Panc1 (cell line): ENCODE measurements at places on chromosomes 11 and 22.
A peak's percentile ranks its signal among the peaks of the same experiment; 100 is the strongest.

GRCh38 chr11:117170210-117170609 lies 8.3 kb upstream of the SIDT2 start:
- DNase-seq = no peak

GRCh38 chr11:128302425-128303186 lies 284.8 kb downstream of the ETS1 start:
- DNase-seq = no peak

- DNase-seq = no peak
Measured at GRCh38 chr11:9231848-9232177, 33.3 kb downstream of the DENND5A start.

DNA sequence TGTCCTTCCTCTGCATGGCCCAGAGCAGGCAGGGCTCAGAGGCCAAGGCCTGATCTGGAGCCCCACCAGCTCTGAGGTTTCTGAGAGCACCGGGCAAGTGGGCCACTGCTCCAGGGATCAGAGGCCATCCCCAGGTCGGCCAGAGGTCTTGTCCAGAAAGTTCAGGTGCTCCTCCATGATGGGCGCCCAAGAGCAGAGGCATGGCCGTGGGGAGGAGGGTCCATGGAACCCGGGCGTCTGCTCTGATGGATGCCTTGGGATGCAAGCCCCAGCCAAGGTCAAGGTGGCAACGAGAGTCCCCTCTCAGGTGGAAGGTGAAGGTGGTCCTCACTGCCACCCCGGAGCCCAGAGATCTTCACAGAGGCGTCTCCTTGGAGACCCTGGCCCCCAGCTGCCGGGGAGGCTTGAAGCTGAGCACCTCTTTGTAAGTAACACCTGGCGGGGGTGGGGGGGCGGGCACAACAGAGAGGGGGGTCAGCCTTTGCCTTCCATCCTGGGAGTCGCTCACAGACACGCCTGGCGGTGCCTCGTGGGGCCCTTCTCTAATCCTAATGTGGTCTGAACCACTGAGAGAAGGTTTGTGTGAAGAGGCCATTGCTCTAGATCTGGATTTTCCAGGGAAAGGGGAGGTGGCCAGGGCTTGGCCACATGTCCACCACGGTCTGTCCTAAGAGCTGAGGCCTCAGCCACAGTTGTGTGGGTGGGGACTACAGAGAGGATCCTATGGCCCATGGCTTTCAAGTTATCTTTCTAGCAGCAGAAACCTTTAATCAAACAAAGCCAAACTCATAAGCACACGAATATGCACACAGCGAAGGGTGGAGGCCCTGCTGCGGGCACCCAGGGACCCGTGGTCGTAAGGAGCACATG lies 2.2 kb upstream of the HDAC10 start:
- no peak for DNase-seq

DNA sequence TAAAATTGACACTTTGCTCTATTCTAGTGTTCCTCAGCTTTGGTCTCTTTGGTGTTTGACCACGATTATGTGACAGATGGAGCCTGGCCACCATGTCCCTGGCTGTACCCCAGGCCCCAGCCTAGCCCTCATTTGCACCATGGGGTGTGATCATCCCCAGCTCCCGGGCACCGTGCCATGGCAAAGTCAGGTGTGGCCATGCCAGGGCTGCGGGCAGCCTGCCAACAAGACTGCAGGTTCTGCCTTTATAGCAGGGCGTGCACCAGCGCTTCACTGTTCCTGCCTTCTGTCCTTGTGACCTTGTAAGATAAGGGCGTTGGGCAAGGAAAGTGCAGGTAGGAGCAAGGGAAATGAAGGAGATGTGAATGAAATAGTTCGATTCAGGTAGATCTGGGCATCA lies 22.4 kb upstream of the APOBEC3A start:
- DNase-seq = no peak

- DNase-seq = no peak
Measured at GRCh38 chr11:128052912-128053641, 534.3 kb downstream of the ETS1 start.

DNA sequence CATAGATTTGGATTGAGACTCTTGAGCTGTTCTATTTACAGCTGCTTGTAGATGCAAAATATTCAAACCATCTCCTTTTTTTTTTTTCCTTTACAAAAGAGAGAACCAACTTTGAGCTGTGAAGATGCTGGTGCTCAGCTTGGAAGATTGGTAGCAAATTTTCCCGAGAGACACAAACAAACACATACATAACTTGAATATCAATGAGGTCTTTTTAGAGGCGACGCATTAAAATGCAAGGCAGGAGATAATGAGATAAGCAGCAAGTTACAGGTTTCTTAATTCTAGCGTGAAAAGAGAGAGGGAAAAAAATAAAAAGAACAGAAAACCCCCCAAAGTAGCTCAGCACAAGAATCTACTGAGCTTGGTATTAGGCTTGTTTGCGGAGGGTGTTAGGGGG lies 247.0 kb upstream of the SORL1-AS1 start:
- DNase-seq = no peak

- no peak for DNase-seq
Measured at GRCh38 chr11:73171436-73172161, 29.5 kb upstream of the FCHSD2 start.

DNA sequence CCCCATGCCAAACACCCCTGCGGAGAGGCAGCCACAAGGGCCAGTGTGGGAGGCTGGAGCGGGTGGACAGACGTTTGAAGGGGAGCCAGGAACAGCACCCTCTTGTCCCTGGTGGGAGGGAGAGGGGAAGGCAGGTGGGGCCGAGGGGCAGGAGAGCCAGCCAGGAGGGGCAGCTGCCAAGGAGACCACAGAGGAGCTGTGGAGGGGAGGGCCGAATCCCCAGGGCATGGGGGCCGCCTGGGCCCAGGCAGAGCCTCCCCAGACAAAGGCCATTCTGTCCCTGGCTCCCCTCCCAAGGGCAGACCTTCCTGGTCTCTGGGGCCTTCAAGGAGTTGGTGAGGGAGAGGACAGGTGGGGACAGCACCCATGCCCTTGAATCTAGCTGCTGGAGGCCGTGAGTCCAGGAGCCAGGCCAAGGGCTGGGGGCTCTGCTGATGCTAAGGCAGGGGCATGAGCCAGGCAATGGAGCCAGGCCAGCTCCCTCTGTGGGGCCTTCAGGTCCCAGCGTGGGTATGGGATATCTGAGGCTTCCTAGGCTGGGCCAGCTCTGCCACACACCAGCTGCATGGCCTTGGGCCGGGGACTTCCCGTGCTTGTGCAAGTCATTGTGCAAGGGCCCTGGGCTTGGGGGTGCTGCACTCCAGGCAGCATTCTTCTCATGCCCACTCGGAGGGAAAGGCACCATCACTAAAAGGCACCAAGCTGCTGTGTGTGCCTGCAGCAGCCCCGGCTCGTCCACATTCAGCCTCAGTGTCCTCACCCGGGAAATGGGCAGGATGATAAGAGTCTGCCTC lies 11.4 kb downstream of the EMID1 start:
- no peak for DNase-seq

GRCh38 chr11:70662691-70663098 lies 264.4 kb downstream of the CTTN start:
- DNase-seq = no peak

GRCh38 chr11:34053161-34053686 lies 1.7 kb downstream of the CAPRIN1 start:
- DNase-seq = no peak

GRCh38 chr11:63832336-63832735 lies 6.6 kb upstream of the MARK2 start:
- DNase-seq = no peak

DNA sequence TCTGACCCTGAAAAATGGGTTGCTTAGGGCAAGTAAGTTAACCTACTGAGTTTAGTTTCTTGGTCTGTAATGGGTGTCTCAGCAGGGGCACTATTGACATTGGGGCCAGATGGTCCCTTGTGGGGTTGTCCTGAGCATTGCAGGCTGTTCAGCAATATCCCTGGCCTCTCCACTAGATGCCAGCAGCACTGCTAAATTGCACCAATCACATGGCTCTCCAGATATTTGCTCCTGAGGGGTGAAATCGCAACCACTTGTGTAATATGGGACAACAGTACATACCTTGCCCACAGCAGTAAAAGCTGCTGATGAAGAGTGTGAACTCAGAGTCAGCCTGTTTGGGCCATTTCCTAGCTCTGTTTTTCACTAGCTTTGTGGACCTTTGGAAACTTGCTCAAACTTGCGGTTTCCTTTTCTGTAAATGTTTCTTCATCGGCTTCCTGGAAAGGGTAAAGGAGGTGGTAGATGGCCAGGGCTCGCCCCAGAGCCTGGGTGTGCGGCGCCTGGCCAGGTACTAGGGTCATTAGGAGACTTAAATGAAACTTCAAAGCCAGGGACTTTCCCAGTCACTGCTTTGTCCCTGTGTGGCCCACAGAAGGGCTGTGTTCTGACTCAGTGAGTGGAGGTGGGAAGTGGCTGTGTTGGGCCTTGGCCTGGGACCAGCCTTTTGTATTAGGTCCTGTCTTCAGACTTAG lies 13.0 kb downstream of the NCF4 start:
- DNase-seq = peak; percentile 20

DNA sequence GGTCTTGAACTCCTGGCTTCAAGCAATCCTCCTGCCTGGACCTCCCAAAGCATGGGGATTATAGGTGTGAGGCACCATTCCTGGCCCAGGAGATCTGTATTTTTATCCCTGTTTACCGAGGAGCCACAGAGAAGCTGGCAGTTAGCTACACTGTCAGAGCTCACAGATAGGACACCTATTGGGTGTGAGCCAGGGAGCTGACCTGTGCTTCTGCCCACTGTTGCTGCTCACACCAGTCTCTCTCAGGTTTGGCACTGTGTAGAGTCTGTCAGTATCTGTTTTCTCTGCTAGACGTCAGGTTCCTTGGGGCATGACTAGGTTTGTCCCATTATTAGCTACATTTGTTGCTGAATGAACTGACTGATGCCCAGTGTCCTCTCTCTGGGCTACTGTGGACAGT lies 17.5 kb downstream of the PPP6R2 start:
- no peak for DNase-seq

- DNase-seq = no peak
Measured at GRCh38 chr11:112537846-112538330, 277.2 kb upstream of the PLET1 start.

- no peak for DNase-seq
Measured at GRCh38 chr22:28810821-28811491, 10.6 kb upstream of the XBP1 start.

DNA sequence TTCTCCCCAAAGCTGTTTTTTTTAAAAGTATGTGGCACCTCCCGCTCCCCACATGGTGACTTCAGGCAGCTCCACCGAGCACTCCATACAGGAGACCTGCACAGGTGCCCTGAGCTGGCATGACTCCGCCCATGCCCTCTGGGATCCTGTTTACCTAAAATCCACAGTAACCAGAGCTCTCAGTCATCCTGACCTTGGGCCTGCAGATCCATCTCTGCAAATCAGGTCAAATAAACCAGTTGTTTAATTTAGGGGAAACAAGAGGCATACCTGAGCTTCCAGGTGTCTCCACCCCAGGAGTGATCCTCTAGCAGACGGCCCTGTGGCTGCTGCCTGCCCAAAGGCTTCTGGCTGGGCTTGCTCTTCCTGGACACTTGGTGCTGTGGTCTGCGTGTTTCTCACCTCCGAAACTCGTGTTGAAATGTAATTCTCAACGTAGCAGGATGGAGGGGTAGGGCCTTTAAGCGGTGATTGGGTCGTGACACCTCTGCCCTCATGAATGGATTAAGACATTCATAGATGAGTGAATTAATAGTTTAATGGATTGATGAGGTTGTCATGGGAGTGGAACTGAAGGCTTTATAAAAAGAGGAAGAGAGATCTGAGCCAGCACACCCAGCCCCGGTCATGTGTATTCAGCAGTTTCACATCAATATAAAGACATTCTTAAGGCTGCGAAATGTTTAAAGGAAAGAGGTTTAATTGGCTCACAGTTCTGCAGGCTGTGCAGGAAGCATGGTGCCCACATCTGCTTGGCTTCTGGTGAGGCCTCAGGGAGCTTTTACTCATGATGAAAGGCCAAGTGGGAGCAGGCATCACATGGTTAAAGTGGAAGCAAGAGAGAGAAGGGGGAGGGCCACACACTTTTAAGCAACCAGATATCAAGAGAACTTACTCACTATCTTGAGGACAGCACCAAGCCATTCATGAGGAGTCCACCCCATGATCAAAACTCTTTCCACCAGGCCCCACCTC lies 34.1 kb downstream of the LINC01488 start:
- no peak for DNase-seq

GRCh38 chr11:36235750-36236149 lies 53.5 kb downstream of the COMMD9 start:
- no peak for DNase-seq

DNA sequence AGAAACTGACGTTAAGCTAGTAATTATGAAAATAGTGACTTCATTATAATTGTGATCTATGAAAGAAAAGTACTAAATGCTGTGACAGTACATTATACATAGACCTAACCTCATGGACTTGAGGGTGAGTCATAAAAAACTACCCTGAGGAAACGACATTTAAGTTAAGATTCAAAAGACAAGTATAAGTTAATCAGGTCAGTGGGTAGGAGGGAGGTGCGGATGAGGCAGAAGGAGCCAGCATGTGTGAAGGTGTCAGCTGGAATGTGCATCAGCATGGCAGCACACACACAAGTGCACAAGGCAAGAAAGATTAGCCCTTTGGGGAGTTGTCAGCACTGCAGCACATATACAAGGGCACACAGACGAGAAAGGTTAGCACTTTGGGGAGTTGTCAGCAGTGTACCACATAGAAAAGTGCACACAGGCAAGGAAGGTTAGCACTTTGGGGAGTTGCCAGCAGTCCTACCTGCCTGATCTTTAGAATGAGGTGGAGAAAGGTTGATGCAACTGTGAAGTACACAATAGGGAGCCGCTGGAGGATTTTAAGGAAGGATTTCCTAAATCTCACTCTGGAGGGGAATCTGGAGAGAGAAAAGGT lies 31.6 kb upstream of the CAVIN3 start:
- DNase-seq = no peak

- DNase-seq = no peak
Measured at GRCh38 chr11:65356394-65356972, 1.9 kb downstream of the TIGD3 start.

- no peak for DNase-seq
Measured at GRCh38 chr11:112024178-112024772, 933 bp upstream of the DLAT start.

- no peak for DNase-seq
Measured at GRCh38 chr11:60740573-60740972, 16.1 kb downstream of the MS4A18 start.

DNA sequence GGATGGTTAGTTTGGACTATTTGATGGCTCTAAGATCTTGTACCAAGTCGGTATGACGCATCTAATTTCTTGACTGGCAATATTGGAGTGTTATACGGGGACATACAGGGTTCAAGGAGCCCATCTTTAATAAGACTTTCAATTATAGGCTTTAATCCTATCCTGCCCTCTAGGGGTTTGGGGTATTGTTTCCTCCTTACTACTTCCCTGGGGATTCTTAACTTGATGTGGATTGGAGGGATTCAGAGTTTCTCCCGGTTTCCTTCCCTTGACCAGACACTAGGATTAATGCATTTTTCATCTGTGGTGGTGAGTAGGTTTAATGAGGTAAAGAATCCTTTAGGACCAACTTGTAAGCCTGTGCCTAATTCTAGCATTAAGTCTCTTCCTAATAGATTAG lies 18.8 kb downstream of the CYP2D6 start:
- no peak for DNase-seq
